Karpas-422 (cell line): ENCODE measurements at places on chromosomes 7 and 10.

DNA sequence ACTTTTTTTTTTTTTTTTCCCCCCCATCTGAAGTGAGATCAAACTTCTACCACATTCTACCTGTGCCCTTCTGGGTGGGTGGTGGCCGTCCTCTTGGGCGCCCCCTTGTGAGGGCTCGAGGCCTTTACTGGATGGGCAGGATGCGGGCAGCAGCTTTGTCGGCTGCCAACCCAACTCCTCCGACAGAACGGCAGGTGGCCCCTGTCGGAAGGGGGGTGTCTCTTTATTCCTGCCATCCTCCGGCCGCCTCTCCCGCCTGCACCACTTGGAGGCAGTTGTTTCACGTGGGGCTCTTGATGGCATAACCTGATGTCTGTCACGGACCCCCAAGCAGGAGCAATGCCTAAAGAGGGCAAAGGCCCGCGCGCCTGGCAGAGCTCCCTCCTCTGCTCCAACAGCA is 31.0 kb downstream of the AMZ1 start:
- no peak overlapping the region for H3K4me3 ChIP-seq
- H3K27me3 ChIP-seq = no peaks in the 10 kb centered on the region
- no peaks in the 10 kb centered on the region for H3K36me3 ChIP-seq
- H3K4me1 ChIP-seq = no peaks in the 10 kb centered on the region
- DNase-seq = peak; percentile 70

DNA sequence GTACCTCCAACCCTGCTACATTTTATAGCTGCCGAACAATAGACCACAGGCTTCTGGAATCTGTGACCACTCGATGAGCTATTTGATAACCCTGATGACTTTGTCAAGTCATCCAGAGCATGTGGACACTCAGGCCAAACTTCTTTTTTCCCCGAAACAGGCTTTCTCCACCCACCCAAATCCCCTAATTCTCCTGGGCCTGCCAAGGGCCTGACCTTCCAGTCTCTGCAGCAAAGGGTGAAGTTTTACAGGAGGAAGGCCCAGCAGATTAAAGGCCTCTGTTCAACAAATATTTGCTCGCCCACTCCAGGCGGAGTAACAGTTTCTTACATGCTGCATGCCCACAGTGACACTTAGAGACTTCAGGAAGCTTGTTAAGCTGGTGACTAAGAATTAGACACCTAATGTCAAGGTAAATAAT is 2.0 kb downstream of the JCAD start:
- DNase-seq = no peak
- H3K27me3 ChIP-seq = no peaks in the 10 kb centered on the region
- no peaks in the 10 kb centered on the region for H3K4me1 ChIP-seq
- H3K27ac ChIP-seq = no peak overlapping the region
- H3K4me3 ChIP-seq = no peak overlapping the region

- no peaks in the 10 kb centered on the region for H3K27me3 ChIP-seq
- H3K36me3 ChIP-seq = no peaks in the 10 kb centered on the region
- no peak overlapping the region for H3K27ac ChIP-seq
- no peak overlapping the region for H3K4me3 ChIP-seq
- H3K4me1 ChIP-seq = no peaks in the 10 kb centered on the region
Observed at GRCh38 chr7:94955807-94956206, 48.4 kb downstream of the PPP1R9A start.

- no peak for DNase-seq
- no peaks in the 10 kb centered on the region for H3K27me3 ChIP-seq
- H3K27ac ChIP-seq = no peak overlapping the region
- H3K4me1 ChIP-seq = peaks cover 6% of the 10 kb centered on the region
- H3K36me3 ChIP-seq = no peaks in the 10 kb centered on the region
Observed at GRCh38 chr7:43711503-43711902, 17.8 kb downstream of the COA1 start.

DNA sequence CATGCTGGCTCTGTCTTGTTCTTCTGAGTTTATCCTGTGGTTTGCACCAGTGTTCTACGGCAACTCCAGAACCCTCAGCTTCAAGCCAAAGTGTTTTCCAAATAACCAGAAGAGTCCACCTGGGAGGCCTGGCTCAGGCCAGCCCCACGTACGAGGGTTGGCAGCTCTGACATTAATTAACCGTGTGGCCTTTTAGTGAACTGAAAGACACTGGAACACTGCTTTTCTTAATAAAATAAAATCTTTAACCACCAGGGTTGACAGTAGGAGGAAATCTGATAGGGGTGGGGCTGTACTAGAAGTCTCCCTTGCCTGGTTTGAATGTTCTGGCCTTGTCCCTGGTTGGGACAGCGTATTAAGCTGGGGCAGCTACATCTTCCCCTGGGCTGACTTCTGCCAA is 64.9 kb downstream of the SYPL1 start:
- H3K4me1 ChIP-seq = peaks cover 75% of the 10 kb centered on the region
- H3K36me3 ChIP-seq = no peaks in the 10 kb centered on the region
- DNase-seq = peak; percentile 64
- H3K27me3 ChIP-seq = no peaks in the 10 kb centered on the region
- peak overlapping the region; percentile 99 for H3K27ac ChIP-seq
